Lung microvascular endothelial cell (primary cell): ENCODE measurements at places on chromosomes 2 and 18. TPM values are rescaled to one million over a fixed set of nuclear protein-coding genes. Genes with fewer than 3 reads are reported as not detected.
A peak's percentile ranks its signal among the peaks of the same experiment; 100 is the strongest.

GRCh38 chr2:84797271-84797670, 83.6 kb downstream of the TRABD2A start:
- DNase-seq: no peak

- peak; percentile 38 for DNase-seq
Observed at GRCh38 chr2:162317861-162318327, 590 bp downstream of the IFIH1 start.

- no peak for DNase-seq
Observed at GRCh38 chr2:120865656-120866055, 130.0 kb downstream of the GLI2 start.

GRCh38 chr2:26292646-26293045, 47.9 kb downstream of the HADHB start:
- DNase-seq: no peak

DNA sequence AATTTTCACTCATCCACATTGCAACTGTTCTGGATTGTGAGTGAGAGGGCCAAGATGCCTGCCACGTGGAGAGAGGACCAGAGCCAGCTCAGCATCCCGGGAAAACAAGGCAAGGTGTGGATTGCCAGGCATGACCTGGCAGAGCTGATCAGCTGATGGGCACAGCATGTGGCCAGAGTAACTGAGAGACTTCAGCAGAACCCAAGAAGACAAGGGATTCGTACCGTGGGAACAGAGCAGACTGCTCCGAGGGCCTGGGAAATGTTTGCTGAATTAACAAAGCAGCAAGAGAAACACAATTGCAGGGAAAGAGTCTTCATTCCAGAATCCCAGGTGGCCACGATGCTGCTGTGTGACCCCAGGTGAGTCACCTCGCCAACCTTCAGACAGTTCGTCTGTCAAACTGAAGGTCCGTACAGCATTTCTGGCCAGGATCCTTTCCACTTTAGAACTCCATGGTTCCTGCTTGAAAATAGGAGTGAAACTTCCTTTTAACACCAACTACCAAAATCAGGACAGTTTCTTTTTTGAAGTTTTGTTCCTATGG, 26.3 kb upstream of the POMC start:
- no peak for DNase-seq

The CENPA gene
- 2.8 and 7.8 TPM in 2 replicates for total RNA-seq

GRCh38 chr18:79787865-79788733, 9.6 kb upstream of the KCNG2 start:
- no peak for DNase-seq

DNA sequence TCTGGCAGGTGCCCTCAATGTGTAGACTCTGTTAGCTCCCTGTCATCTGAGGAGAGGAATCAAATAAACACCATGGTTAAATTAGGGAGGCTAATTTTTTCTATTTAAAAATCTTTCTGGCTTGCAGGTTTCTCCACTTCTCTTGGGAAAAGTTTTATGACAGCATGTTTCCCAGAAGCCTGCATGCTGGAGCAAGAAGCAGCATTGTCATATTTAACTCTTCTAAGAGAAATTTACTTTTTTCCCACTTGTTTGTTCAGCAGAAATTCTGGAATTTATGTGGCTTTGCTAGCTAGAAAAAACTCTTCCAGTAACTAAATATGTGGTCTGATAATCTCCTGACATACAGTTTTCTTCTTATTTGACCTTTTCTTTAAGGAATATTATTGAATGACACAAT, 230.5 kb downstream of the PARD3B start:
- DNase-seq: no peak

DNA sequence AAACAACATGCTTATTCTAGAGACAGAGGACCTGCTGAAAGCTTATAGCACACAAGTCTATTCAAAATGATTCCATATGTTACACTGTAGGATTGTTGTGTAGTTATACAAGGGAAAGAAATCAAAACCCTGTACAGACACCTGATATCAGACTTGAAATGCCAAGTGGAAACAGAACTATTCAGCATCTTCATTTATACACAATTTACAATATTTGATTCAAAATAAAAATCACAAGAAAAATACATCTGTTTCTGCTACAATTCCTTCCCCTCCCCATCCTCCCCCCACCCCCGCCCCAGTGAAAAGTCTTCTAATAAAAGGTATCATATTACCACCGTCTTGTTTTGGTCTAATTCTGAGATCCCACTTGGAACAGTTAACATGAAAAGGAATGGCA, 37.5 kb upstream of the NFU1 start:
- no peak for DNase-seq

- peak; percentile 56 for DNase-seq
Observed at GRCh38 chr18:67265464-67266245, 250.9 kb downstream of the DSEL start.
